ENCODE measurements at places on chromosomes 3 and 15.
A peak's percentile ranks its signal among the peaks of the same experiment; 100 is the strongest.

DNA sequence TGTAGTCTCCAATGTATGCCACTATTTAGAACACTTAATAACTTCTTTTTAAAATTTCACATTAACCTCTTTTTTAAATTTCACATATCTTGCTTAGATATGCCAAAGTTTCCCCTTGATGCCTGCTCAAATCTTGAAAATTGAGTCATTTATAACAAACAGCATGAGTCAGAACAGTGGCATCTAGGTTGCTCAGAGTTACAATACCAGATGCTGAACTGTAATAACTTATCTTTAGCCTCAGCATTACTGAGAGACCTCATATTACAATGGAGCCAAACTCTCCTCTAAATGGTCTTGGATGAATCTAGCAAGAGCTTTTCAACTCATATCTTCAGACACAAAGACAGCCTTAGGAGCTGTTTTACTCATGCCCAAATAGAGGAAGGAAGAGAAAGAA is 439.3 kb upstream of the ARPP21 start:
- no peak for DNase-seq

DNA sequence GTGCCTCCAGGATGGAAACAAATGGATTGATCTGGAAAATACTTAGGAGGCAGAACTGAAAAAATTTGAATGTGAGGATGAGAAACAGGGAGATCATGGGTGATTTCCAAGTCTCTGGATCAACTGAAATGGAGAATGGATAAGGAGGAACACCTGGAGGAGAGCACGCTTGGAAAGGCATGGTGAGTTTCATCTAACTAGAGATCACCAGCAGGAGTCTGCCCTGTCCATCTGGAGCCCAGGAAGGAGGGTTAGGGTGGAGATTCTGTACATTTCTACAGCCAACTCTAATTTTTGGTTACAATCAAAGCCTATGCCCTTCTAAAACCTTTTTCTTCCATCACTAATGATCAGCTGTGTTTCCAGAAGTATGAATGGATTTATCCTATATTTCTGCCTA is 995.9 kb upstream of the CFAP20DC start:
- DNase-seq: no peak

- no peak for DNase-seq
These were observed 5.2 kb upstream of the WNT7A start for GRCh38 chr3:13884851-13885703.

GRCh38 chr15:64429448-64429847 is 30.9 kb upstream of the ZNF609 start:
- no peak for DNase-seq

GRCh38 chr3:126103121-126104027 is 19.4 kb upstream of the SLC41A3 start:
- DNase-seq: no peak

DNA sequence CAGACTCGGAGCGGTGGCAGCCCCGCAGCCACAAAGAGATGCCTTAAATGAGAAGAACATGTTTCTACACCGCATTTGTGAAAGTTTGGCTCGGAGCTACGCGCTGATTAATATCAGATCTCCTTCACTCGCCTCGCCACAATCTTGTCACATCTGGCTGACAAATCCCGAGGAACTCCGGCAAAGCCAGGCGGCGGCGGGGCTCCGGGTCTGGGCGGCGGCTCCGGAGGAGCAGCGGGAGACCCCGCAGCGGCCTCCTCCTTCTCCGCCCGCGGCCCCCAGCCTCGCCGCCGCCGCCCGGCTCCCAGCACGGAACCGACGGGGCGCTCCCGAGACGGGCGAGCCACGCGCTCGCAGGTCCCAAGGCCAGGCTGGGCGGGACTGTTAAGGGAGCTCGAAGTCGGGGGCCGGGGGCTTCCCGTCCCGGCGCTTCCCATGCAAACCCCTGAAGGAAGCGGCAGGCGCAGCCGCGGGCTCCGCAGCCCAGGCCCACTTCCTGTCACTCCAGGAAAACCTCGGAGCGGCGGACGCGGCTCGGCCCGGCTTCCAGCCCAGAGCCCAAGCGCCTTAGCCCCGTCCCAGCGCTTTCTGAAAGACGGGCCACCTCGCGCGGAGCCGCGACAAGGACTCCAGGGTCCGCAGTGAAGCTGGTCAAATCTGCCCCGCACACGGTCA is 1.2 kb downstream of the BNC1 start:
- DNase-seq: peak; percentile 57

- DNase-seq: no peak
These were observed 80.6 kb downstream of the ARIH1 start for GRCh38 chr15:72554471-72555425.

DNA sequence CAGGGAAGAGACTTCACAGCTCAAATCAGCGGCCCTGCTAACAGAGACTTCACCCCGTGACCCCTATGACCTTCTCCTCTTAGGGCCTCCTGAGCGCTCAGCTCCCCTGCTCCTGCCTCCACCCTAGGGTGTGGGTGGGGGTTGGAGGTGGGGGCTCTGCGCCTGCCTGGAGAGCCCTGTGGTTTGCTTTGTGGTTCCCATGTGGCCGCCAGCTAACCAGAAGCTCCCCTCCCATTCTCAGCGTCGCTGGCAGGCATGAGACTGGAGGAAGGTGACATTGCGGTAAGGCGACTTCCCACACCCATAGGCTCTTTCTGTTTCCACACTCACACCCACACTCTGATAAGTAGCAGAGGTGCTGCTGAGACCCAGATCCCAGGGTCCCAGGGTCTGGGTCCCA is 27.6 kb downstream of the XYLB start:
- no peak for DNase-seq

DNA sequence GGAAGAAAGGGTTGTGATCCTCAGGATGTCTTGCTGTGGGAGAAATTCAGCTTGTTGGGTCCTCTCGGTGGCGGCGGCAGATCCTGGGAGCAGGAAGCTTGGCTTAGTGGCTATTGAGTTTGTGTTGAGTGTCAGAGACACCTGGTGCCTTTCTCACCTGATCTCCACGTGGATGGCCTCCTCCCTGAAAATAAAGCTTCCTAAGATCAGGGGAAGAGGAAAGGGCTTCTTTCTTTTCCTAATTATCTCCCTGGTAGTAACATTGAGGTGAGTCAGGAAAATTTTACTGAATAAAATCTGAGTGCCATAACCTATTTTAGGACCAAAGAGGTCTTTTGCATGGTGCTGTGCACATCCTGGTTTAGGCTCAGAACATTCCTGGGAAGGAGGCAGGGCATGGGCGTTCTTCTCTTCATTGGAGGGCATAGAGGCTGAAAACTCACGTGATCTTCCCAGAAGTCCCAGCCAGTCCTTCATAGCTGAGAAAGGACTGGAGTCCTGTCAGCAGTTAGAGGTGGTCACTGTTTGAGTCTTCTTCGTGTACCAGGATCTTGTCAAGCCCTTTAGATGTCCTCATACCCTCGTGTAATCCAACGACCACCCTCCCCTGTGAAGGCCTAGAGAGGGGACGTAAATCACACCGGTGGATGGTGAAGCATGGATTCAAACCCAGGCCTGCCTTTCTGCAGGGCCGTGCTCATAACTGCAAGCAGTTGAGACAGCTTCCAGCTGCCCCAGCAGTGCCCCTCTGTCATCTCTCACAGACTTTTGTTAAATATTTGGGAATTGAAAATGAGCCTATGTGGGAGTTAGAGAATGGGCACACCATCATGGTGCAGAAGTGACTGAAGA is 1.1 kb downstream of the CMTM8 start:
- DNase-seq: no peak

DNA sequence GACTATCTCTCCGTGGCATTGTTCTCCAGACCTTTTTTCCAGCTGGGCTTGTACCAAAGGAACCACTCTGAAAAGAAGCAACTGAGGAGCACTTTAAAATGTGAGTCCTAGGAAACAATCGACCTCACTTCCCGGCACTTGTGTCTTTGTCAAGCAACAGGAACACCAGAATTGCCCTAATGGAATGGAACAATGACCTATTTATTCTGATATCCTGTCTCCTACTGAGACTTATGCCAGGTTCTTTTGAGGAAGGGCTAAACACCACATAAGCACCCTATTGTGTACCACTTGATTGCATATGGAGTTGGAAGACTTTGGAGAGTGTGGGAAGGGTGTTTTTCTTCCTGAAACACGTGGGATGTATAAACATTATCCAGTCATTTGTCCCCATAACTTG is 56.8 kb upstream of the TGFBR2 start:
- DNase-seq: peak; percentile 19

DNA sequence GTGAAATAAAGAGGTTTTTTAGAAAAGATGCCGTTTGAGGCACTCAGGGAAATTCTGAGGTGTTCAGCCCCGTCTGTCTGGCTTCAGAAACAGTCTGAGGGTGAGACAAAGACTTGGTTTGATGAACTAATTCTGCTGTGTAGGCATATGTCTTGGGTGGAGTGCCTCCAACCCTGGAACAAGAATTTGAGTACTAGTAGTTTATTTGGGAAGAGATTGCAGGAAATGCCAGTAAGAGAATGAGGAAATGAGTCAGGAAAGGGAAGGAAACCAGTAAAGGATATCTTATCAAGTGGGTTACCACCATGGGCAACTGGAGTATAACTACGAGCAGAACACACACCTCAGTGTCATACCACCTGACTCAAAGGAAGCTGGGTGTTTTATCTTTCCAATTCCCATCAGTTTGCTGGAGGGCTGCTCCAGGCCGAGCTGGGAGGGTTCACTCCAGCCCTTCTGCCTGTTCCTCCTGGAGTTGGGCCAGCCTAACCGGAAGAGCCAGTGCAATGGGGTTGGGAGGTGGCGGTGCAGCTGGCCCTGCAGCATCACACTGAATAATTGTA is 75.3 kb downstream of the TGFBR2 start:
- peak; percentile 65 for DNase-seq

GRCh38 chr3:46904303-46905212 is 27.0 kb downstream of the PTH1R start:
- DNase-seq: no peak

DNA sequence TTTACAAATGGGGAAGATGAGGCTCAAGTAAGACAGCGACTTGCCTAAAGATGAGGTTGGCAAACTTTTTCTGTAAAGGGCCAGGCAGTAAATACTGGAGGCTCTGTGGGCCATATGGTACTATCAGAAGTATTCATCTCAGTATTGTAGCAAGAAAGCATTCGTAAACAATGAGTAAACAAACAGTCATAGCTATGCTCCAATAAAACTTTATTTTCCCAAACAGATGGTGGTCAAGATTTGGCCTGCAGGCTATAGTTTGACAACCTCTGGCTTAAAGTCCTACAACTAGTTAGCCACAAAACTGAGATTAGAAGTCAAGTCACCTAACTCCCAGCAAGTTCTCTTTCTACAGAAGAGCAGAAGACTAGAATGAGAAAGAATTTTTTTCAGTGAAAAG is 177.0 kb upstream of the NECTIN3 start:
- no peak for DNase-seq

GRCh38 chr3:66312039-66312438 is 91.2 kb downstream of the SLC25A26 start:
- no peak for DNase-seq

DNA sequence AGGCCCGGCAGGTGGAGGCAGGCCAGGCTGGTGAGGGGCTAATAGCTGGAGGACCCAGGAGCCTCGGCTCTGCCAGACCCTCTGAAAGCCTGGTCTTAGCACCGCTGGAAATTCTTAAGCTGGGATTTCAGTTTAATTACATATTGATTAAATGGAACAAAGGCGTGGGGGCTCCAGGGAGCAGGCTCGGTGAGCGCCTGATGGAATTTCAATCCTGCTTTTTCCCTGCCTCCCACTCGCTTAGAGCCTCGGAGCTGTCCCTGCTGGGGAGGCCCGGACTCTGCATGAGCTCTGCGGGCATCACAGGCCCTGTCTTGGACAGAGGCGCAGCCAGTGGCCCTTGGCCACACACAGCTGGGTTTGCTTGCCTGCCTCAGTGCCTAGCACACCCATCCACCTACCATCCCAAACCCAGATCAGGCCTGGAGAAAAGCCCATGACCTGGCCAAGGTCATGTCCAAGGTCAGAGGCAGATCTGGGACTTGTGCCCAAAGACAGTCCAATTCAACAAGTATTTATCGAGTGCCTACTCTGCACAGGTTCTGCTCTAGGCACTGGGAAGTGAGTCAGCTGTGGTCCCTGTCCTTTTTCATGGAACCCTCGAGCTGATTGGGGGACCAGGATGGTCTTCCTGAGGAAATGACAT is 40.6 kb downstream of the LINGO1 start:
- no peak for DNase-seq

- no peak for DNase-seq
These were observed 110.0 kb downstream of the DGKG start for GRCh38 chr3:186251948-186252619.

DNA sequence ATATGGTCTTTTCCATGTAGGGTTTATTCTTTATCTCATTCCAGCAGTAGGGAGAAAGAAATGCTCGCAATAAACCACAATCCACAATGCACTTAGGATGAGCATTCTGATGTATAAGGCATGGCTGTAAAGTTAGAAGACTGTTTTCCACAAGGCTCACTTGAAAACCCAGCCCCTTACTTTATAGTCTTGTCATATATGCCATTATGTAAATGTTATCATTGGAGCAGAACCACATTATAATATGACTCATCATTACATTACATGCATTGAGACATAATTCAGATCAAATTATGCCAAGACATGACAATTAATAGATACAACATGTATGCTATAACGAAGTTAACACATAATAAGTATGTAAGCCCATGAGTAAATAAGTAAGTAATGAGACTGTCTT is 348.1 kb downstream of the LSAMP start:
- no peak for DNase-seq

- DNase-seq: no peak
These were observed 9.2 kb downstream of the ACAA1 start for GRCh38 chr3:38127611-38128302.

- DNase-seq: no peak
These were observed 23.8 kb downstream of the NIPA1 start for GRCh38 chr15:22810033-22810852.

GRCh38 chr15:67103432-67103831 is 38.0 kb downstream of the SMAD3 start:
- no peak for DNase-seq

DNA sequence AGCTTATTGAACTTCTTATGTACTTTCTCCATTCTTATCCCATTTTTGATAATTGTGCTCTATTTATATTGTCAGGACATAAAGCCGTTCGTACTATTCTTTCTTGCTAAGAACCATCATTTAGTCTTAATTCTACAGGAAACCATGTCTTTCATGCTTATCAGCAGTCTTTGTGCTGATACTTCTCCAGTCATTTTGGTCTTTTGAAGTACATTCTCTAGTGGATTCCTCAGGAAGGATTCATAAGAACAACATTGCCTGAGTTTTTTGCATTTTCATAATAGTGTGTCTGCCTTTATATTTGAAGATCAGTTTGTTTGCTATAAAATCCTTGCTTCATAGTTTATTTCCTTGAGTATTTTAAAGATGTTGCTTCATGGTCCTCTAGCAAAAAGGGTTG is 126.6 kb upstream of the NEO1 start:
- DNase-seq: no peak

DNA sequence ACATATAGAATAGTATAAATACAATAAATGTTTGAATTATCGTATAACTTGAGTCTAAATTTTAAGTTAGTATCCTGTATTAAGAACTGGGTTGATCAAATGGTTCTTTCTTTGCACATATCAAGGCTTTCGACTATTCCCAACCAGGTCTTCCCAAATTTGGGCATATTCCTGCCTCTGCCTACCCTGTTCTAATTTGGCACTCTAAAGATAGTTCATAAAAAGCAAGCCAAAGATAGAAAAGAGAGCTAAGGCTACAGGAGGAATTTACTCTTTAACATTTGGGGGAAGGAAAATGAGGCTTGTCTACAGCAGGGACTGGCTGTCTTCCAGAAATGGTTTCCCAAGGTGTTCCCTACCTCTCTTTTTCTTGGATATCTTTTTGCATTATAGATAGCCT is 36.1 kb downstream of the SLC35A5 start:
- no peak for DNase-seq

Data from skin of body (tissue), 3 donors.